ENCODE measurements at places on chromosomes 2 and 18. TPM values are rescaled to one million over a fixed set of nuclear protein-coding genes. Genes with fewer than 3 reads are reported as not detected.

TCF7L1 gene
- total RNA-seq: not detected

TMEM200C gene
- total RNA-seq: not detected

CDH2 gene
- total RNA-seq: not detected

MYO7B gene
- not detected for total RNA-seq

MEIS1 gene
- not detected for total RNA-seq

ABCB11 gene
- total RNA-seq: not detected

POTEJ gene
- total RNA-seq: not detected

SERPINB13 gene
- total RNA-seq: not detected

HTR2B gene
- total RNA-seq: not detected

SCYGR4 gene
- not detected for total RNA-seq

CRYBA2 gene
- not detected for total RNA-seq

RAB3GAP1 gene
- 22.8 TPM for total RNA-seq

ALK gene
- not detected for total RNA-seq

IKZF2 gene
- 8.9 TPM for total RNA-seq

SGO2 gene
- 18.6 TPM for total RNA-seq

C2orf76 gene
- 24.7 TPM for total RNA-seq

TYMS gene
- total RNA-seq: 297 TPM

ADCYAP1 gene
- total RNA-seq: not detected

CERKL gene
- total RNA-seq: not detected

CPLX4 gene
- not detected for total RNA-seq

SIX3 gene
- total RNA-seq: not detected

UGT1A4 gene
- total RNA-seq: not detected

UGT1A8 gene
- not detected for total RNA-seq

PLCL1 gene
- 0.71 TPM for total RNA-seq

NFE2L2 gene
- total RNA-seq: 63.0 TPM

UNC80 gene
- not detected for total RNA-seq

FNDC4 gene
- 0.15 TPM for total RNA-seq

SCTR gene
- not detected for total RNA-seq

CNGA3 gene
- total RNA-seq: not detected

FTCDNL1 gene
- 3.8 TPM for total RNA-seq

NRP2 gene
- 0.94 TPM for total RNA-seq

RGPD3 gene
- total RNA-seq: 0.04 TPM

UGT1A10 gene
- not detected for total RNA-seq

IL1RL1 gene
- 0.35 TPM for total RNA-seq

ST8SIA3 gene
- not detected for total RNA-seq

COA5 gene
- 26.7 TPM for total RNA-seq

FOXI3 gene
- not detected for total RNA-seq

TMEM17 gene
- total RNA-seq: 0.35 TPM

FBXO48 gene
- 1.6 TPM for total RNA-seq
